ENCODE measurements at places on chromosomes 5 and 9. TPM values are rescaled to one million over a fixed set of nuclear protein-coding genes. Genes with fewer than 3 reads are reported as not detected.
A peak's percentile ranks its signal among the peaks of the same experiment; 100 is the strongest.

- no peak for DNase-seq
Measured at GRCh38 chr5:130773813-130774212, 391.2 kb downstream of the HINT1 start.

DNA sequence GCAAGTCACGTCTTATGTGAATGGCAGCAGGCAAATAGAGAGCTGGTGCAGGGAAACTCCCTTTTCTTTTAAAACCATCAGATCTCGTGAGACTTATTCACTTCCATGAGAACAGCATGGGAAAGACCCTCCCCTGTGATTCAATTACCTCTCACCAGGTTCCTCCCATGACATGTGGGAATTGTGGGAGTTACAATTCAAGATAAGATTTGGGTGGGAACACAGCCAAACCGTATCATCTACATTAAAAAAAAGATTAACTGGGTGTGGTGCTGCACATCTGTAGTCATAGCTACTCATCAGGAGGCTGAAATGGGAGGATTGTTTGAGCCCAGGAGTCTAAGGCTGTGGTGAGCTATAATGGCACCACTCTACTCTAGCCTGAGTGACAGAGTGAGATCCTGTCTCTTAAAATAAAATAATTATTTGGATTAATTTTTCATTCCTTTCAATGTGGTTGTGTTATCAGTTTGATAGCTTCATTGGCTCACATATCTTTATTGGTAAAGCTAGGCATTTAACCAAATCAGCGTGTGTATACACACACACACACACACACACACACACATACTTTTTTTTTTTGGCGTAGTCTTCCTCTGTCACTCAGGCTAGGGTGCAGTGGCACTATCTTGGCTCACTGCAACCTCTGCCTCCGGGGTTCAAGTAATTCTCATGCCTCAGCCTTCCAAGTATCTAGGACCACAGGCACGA lies 21.8 kb downstream of the DENND4C start:
- DNase-seq = no peak

DNA sequence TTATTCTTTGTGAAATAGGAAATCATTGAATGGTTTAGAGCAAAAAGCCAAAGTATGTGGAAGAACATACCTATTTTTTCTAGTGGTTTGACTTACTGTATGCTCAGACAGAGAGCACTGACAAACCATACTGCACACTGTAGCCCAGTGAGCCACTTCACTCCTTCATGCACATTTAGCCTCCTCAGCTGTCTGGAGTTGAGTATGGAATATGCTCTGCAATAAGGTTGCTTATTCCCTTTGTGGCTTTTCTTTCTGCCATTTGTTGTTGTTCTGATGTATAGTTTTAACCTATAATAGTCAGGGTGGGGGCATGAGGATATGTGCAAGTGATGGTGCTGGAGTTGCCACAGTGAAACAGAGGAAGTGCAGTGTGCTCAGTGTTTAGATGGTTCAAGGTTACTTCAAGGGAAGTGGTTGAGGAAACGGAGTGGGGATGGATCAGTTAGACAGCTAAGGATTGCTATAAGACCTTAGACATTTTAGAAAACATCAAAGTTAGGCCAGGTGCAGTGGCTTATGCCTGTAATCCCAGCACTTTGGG lies 100.7 kb downstream of the CDC42SE2 start:
- no peak for DNase-seq

DNA sequence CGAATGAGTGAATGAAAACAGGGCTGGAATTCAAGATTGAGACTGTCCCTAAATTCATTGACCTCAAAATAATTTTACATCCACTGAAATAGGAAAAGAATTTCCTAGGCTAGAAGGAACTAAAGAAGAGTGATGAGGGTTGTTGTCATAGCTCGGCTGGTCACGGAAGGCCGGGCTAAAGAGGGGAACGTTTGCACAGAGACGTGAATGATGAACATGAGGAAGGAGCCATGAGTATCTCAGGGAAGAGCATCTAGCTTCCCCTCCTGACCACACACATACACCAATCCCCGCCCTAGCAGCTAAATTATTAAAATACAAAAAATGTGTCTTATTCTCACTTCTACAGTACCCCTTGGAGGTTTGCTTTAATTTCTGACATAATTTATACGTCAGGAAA lies 124.4 kb upstream of the ABCA1 start:
- DNase-seq = no peak

DNA sequence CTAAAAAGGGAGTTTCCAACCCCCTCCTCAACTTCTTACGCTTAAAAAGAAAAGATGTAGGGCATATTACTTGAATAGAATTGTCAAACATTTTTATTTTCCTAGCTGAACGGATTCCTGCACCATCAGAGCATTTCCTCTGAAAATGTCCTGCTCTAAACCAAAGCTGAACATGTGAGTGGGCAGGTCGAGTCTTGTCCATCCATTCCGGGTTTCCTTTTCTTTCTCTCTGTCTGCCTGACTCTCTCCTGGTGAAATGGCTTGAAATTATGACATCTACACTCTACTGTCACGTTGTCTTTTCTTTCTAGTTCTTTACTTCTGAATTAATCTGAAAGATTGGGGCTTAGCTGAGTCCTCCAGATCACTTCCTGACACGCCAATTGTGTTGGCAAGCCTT lies 39.2 kb upstream of the PTPN3 start:
- DNase-seq = no peak

DNA sequence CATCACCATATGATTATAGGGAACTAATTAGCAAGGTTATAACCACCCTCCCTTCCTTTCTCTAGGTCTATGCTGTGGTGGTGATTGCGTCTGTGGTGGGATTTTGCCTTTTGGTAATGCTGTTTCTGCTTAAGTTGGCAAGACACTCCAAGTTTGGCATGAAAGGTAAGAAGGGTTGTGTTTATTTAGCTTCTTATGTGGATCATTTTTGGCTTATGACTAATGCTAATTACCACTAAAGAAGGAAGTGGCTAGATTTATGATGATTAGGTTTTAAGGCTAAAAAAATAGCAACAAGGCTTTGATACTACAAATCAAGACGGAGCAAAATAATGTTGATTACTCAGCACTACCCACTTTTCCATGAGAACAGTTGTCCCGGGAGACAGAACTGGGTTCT lies 82.4 kb downstream of the NTRK2 start:
- DNase-seq = no peak

DNA sequence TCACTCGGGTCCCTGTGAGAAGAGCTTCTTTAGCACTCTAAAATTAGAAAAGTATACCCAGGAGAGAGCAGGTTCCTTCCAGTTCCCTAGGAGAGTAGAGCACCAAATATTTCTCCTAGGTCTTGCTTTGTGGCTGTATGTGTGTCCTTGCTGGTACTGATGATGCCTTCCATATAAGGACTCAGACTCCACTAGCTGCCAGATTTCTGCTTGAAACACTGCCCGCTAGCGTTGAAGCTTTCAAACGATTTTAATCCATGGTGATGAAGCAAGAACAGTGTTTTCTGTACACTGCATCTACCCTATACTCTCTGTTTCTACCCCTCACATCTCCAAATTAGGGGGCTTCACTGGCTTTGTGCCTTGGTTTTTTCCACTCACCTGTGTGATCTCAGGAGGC lies 2.4 kb upstream of the SMC2 start:
- DNase-seq = no peak

The CCL28 gene
- total RNA-seq = 8.9 TPM

- DNase-seq = no peak
Measured at GRCh38 chr5:37810311-37810710, 29.5 kb downstream of the GDNF start.

The C5orf58 gene
- total RNA-seq = under 0.01 TPM

The STK32A gene
- not detected for total RNA-seq

- no peak for DNase-seq
Measured at GRCh38 chr9:27533311-27533710, 3.7 kb upstream of the MOB3B start.

GRCh38 chr9:99030092-99030511 lies 74.8 kb upstream of the TGFBR1 start:
- no peak for DNase-seq

- DNase-seq = no peak
Measured at GRCh38 chr9:86983249-86983619, 35.9 kb upstream of the GAS1 start.

GRCh38 chr5:172745838-172746237 lies 25.2 kb downstream of the DUSP1 start:
- no peak for DNase-seq

DNA sequence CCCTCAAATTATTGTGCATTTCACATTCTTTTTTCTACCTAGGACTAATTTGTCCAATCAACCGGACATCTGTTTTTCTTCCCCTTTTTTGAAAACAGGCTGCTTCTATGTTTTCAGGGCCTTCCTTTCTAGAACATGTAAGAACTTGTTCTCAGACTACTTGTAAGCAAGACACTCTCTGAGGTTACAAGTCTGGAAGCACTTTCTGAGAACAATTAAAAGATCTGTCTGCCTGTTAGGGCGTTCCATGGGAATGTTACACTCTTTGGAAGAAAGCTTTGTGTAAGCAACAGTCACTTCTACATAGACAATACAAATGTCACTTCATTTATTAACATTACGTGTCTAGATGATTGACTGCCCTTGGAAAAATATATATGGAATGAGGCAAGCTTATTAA lies 50.9 kb upstream of the HSPB3 start:
- no peak for DNase-seq

The PCDHGB1 gene
- total RNA-seq = 0.27 TPM

DNA sequence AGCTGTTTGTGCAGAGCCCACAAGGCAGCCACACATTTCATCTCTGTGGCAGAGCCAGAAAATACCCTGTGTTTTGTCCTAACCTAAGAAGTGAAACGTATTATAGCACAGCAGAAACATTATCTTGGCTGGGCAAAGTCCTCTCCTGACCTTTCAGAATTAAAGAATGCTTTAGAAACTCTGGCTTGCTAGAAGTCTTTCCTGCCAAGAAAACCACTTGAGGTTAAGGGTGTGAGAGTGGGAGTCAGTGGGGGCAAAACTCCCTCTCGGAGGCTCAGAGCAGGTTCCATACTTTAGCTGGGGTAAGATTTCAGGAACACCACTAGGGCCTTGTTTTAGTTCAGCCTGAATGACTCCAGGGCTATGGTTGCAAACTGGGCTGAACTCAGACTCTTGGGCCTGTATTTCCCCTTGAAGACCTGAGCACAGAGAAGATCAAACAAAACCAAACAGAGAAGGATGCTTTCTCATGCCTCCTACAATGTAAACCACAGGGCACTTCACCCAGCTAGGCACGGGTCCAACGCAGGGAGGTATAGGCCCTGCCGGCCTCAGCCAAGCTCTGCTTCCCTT lies 48.0 kb downstream of the ZNF366 start:
- DNase-seq = no peak

The SLCO4C1 gene
- under 0.01 TPM for total RNA-seq

GRCh38 chr5:2550509-2550908 lies 201.0 kb downstream of the IRX2 start:
- no peak for DNase-seq

GRCh38 chr5:117203584-117203983 lies 629.0 kb upstream of the SEMA6A start:
- DNase-seq = no peak

DNA sequence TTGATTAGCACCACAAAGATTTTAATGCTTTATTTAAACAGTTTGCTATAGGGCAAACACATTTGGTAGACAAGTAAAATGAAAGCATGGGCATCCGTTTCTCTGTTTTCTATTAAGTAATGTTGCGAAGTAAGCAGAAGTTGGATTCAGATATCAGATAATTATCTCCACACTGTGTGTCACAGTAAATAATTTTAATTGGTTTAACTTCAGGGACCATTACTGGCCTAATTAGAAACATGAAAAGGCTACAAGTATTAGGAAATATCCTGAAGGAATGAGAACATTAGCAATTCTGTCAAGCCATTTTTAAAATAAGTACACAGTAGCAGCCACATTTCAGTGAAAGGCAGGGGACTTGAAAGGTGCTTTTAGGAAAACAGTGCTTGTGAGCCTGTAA lies 975.4 kb downstream of the NR2F1-AS1 start:
- DNase-seq = no peak

The NUDT12 gene
- 1.6 TPM for total RNA-seq

DNA sequence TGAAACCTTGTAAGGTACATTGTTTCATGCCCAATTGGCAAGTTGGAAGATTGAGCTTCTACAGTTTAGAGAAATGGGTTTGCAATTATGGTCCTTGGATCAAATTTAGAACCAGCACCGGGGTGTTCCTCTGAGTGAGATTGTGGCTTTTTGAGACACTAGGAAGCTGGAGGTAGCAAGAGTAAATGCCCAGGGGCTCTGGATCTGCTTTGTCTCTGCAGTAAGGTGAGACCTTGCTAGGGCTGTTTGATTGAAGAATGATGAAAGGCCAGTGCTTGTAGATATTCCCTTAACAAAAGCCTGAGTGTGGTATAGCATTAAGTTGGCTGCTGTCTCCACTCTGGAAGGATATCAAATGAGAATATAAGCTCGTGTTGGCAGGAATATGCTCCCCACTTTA lies 36.0 kb downstream of the WWC1 start:
- DNase-seq = no peak

GRCh38 chr5:76155536-76155935 lies 72.4 kb downstream of the SV2C start:
- no peak for DNase-seq

- DNase-seq = no peak
Measured at GRCh38 chr5:149740866-149741459, 10.9 kb downstream of the PPARGC1B start.

The QRFP gene
- total RNA-seq = under 0.01 TPM

DNA sequence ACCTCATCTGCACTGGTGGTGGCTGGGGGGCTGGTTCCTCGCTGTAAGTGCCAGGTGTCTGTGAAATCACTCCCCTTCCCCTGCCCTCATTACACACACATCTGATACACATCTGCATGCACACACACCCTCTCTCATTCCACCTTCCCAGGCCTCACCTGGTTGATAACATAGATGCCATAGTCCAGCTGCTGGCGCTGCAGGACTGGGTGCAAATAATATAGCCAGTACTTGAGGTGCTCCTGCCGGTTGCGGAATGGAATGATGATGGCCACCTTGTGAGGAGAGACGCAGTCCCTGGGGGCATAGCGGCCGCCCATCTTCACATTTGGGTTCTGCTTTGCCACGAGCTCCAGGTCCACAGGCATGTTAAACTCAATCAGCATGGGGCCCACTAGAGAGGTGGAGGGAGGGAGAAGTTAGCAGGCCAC lies 32.1 kb downstream of the B4GALT1 start:
- no peak for DNase-seq

DNA sequence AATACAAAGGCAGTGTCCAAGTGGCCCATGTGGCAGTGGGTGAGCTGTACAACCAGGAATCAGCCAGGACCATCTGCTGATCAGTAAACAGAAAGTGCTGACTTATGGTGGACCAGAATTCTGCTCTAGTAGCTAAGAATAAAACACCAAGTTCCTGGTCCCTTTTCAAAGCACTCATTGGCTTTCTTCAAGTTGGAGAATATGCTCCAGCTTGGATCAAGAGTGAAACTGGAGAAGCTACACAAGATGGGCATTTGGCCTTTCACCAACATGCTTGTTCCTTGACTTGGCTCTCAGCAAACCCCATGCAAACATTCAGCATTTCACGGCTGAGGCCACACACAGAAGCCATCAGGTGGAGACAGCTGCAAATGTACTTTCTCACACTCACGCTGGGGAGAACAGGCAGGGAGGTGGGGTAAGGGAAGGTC lies 32.1 kb downstream of the MARCHF3 start:
- no peak for DNase-seq

- DNase-seq = no peak
Measured at GRCh38 chr5:13809921-13810320, 134.6 kb downstream of the DNAH5 start.

The NUDCD2 gene
- 6.2 TPM for total RNA-seq

The LRRC70 gene
- 48.7 TPM for total RNA-seq

The CBY3 gene
- total RNA-seq = 1.3 TPM

- DNase-seq = peak; percentile 4
Measured at GRCh38 chr9:32351845-32352244, 32.6 kb upstream of the ACO1 start.
